Inflammatory macrophage (primary cell): ENCODE measurements at places on chromosomes 3 and 15.
A peak's percentile ranks its signal among the peaks of the same experiment; 100 is the strongest.

- DNase-seq: no peak
Measured at GRCh38 chr3:123201223-123201556, 553 bp upstream of the SEC22A start.

DNA sequence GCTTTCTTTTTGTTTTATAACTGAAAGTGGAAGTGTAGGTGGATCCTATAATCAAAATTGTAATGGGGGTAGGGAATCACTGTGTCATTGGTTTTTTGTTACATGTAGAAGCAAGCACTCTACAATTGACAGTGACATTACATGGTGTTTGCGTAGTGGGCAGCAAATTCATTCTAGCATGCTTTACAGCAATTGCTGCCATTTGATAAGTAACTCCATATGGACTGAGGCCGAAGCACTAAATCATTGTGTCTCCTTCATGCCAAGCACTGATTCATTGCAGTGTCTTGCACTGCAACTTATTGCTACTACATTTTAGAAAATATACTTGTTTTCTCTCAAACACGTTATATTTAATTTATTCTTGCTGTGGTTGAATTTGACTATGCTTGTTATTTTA is 933.9 kb downstream of the NSUN3 start:
- no peak for DNase-seq

- DNase-seq: no peak
Measured at GRCh38 chr3:12218161-12218560, 59.4 kb upstream of the TIMP4 start.

- DNase-seq: no peak
Measured at GRCh38 chr3:47491777-47492176, 16.0 kb upstream of the SCAP start.

DNA sequence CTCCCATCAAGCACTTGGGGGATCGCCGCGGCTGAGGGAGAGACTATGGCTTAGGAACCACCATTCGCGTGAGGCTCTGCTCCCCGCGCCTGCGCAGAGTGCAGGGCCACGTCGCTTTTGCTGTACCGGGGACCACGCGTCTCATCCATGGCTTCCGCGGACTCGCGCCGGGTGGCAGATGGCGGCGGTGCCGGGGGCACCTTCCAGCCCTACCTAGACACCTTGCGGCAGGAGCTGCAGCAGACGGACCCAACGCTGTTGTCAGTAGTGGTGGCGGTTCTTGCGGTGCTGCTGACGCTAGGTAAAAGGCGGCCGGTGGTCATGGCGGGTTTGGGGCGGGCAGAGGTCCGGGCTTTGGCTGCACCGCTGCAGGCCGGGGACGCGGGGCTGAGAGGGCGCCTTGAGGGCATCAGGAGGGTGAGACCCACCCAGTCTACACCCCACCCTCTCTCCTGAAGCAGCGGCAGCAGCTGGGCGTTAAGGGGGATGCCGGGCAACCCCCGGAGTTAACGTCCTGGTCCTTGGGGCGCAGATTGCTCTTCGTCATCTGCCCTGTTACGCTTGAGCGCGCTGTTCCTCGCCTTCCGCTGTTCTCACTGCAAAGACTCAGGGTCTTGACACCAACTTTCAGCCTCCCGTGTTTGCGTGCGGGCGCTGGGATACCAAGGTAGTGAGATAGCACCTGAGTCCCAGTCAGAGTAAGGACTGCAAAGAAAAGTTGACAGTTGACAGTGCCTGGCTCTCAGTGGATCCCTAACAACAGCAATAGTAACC is at the start of gene SRPRB:
Gene SRPRB (plus strand): TSS at position 114 of the 774 bp plus-strand sequence. CDS start 34 bp downstream, at position 148.
- peak; percentile 90 for DNase-seq

DNA sequence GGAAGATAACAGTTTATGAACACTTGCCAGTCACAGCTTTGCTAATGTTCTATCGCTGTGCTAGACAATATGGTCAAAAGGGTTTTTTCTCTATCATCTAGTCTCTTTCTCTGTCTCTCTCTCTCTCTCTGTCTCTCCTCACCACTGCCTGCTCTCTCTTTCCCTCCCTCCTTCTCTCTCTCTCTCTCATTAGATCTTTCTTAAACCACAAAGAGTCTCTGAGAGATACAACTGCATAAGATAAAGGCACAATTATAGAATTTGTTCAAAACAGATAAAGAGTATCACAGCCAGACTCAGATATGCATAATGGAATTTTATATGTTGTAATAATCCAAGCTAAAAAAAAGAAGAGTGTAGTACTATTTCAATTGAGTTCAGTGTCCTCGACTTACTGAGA is 258.4 kb downstream of the MECOM start:
- no peak for DNase-seq

- no peak for DNase-seq
Measured at GRCh38 chr3:41972802-41973201, 10.9 kb upstream of the ULK4 start.

DNA sequence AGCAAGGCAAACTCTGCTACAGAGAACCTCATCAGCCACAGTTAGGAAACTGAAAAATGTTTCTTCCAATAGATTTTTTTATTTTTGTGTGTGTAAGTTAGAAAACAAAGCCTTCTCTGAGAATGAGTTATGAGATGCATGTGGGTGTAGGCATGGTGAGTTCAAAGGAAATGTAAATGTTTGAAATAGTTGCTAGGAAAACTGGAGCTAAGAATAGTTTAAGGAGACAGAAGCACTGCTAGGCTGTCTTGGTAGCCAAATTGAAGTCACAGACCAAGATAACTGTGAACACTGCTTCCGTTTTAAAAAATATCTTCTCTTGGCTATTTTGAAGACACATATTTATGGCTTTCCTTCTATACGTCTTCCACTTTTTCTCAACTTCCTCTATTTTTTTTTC is 1501.2 kb upstream of the CADM2 start:
- no peak for DNase-seq

- peak; percentile 92 for DNase-seq
Measured at GRCh38 chr3:4426782-4427344, 40.2 kb downstream of the SUMF1 start.

GRCh38 chr15:49379996-49380395 is 43.0 kb upstream of the FGF7 start:
- peak; percentile 47 for DNase-seq

DNA sequence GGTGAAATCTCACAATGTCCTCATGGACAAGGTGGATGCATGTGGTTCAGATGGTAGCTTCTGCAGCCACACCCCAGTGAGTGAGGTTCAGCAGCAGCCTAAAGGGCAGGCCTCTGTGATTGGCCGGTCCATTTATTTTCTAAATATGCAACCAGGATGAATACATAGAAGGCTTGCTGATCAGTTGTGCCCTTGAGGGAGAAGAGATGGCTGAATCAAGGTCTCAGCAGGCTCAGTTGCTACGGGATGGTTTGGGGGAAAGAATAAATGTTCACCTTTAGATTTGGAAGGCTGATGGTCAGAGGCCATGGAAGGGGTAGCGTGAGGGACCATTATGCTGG is 53.7 kb upstream of the FGD5 start:
- DNase-seq: no peak

DNA sequence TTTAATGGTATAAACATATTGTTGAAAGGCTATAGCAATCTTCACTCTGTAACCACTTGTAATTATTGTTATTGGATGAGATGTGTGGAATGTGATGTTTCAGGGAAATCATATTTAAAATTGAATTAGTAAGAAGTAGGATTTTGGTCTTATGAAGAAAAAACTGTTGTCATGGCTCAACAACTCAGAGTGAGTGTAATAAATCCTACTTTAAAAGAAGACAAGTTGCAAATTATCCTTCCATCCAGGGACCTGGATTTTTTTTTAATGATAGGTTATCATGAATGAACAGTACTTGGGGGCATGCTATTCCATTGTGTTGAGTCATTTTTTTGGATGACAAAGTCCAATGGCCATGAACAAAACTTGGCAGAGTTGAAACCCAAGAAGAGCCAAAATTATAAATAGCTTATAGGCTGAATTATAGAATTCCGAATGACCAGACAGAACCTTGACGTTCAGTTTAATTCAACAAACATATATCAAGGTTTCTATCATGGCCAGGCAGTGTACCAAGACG is 625.5 kb upstream of the ZNF717 start:
- no peak for DNase-seq

DNA sequence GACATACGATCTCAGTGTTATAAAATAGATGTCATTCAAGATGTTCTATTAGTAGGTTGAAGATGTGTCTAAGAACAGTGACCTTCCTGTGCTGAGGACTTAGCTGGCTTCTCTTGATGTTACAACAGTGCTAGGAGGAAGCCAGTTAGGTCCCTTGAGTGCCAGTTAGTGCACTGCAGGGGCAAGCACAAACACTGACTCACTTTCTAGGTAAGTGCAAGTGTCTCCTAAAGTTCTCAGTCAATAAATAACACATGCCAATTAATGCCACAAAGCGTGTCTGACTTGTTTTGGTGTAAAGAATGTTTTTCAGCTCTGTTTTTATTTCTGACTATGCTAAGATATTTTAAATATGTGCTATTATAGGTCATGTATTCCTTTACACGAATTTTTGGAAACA is 211.8 kb downstream of the NAALADL2 start:
- DNase-seq: no peak

GRCh38 chr3:31621314-31621713 is 88.6 kb downstream of the STT3B start:
- DNase-seq: no peak

GRCh38 chr15:43792761-43793476 is 799 bp downstream of the SERF2 start:
- DNase-seq: peak; percentile 84

DNA sequence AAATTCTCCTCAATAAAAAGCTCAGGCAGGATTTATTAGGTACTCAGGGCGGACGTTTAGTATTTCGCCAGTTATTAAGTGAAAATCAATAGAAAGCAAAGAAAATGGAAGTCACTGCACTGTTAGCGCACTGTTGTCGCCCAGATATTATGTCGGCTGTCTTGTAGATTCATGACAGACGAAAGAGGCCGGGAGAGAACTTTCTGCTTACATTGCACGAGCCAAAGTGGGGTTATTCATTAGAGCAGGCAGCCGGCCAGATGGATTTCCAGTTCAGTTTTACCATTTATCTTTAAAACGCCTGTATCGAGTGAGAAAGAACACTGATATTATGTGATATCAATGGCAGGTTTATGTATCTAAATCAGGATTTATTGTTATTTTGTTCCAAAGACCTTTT is 866.0 kb upstream of the NR2F2 start:
- no peak for DNase-seq

DNA sequence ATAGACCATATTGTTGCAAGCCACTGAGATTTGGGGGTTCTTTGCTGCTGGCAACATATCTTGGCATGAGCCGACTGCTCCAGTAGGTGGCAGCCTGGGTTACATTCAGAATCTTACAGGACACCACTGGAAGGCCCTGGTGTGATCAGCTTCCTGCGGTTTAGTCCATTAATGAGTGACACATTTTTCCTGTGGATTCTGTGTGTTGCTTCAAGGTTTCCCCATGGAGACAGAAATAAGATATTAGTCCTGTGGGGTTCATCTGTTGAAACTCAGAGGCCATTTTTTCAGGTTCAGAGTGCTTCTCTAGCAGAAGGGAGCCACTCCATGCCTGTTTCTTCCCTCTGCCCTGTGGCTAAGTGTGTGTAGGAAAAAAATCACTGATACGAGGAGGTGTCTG is 116.2 kb downstream of the MFSD1 start:
- DNase-seq: peak; percentile 23

DNA sequence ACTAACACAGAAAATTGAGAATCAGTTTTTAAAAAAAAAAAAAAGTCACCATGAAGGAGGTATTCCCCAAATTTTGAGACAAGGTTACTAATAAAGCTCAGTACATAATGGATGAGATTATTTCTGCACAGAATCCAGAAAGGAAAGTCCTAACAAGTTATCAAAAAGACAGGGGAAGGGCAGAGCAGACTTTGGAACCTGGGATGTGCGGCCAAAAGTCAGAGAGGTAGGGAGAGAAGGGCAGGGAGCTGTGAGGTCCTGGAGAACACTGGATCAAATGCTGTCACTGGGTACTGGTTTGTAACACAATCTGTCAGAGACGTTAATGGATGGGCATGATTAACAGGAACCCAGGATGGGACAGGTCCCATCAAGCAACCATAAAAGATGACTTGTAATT is 12.2 kb upstream of the LACTB start:
- no peak for DNase-seq

- DNase-seq: peak; percentile 72
Measured at GRCh38 chr15:101258238-101259144, 6.6 kb upstream of the CHSY1 start.

DNA sequence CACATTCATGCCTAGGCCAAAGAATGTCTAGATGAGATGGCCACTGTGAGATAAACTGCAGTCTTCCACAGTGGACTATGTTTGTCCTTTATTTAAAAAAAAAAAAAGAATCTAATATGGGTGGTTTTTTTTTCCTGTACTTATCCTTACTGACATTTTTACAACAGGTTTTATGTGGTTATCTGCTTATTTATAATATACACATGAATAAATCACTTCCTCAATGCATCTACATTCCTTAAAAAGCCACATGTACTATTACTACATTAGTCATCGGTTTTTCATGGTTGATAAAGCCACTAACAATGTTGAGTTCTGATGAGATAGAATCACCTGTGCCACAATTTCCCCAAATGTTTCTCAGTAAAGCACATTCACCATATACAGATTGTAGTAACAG is 341.3 kb upstream of the THBS1 start:
- DNase-seq: no peak

GRCh38 chr3:24476871-24477656 is 17.6 kb downstream of the THRB start:
- no peak for DNase-seq

GRCh38 chr3:73933585-73933984 is 308.8 kb upstream of the PDZRN3 start:
- no peak for DNase-seq

DNA sequence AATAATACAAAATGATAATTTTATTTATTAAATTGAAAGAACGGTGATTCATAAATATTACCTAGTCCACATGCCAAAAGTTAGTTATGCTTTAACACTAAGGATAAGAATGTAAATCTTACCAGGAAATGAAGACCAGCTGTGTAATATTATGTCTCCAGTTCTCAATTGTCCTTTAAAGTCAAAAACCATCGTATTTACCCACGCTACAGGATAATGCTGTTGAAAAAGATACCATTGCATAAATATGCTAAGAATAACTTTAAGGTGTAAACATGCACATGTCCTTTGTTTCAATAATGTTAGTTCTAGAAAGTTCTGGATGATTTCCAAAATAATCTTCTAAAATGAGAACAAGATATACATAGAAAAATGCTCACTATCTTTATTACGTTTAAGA is 103.5 kb downstream of the FAIM start:
- no peak for DNase-seq

DNA sequence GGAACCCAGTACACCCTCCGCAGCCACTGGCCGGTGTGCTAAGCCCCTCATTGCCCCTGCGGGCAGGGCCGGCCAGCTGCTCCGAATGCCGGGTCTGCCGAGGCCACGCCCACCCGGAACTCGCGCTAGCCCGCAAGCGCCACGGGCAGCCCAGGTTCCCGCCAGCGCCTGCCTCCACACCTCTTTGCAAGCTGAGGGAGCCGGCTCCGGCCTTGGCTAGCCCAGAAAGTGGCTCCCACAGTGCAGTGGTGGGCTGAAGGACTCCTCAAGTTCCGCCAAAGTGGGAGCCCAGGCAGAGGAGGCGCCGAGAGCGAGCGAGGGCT is 81.4 kb upstream of the BCHE start:
- no peak for DNase-seq

DNA sequence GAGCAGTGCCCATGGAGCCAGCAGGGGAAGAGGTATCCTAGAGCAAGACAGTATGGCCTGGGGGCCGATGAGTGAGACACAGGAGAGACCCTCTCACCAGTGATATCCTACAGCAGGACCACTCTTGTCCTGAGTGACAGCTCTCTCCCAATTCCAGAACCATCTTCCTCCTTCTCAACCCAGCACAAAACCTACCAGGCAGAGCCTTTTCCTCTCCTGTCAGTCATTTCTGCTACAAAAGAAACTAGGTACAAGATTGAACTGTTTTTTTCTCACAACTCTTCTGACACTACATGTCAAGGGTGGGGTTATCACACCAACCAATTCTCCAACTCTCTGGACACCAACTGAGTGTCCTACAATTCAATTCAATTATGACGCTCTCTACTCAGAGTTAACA is 506.6 kb downstream of the EPHB1 start:
- DNase-seq: no peak
